ENCODE measurements at places on chromosomes 1 and 21.
A peak's percentile ranks its signal among the peaks of the same experiment; 100 is the strongest.

- H3K4me1 ChIP-seq = peaks cover 15% of the 10 kb centered on the region
- no peak for DNase-seq
- H3K27ac ChIP-seq = no peak overlapping the region
- no peak overlapping the region for H3K4me3 ChIP-seq
- H3K36me3 ChIP-seq = no peaks in the 10 kb centered on the region
- H3K27me3 ChIP-seq = peaks cover 8% of the 10 kb centered on the region
Measured at GRCh38 chr1:3355894-3356826, 98.3 kb upstream of the ARHGEF16 start.

- no peak overlapping the region for H3K27ac ChIP-seq
- no peak overlapping the region for H3K4me3 ChIP-seq
- H3K4me1 ChIP-seq = no peaks in the 10 kb centered on the region
- DNase-seq = no peak
- H3K27me3 ChIP-seq = no peaks in the 10 kb centered on the region
Measured at GRCh38 chr1:50476800-50477199, 53.6 kb upstream of the DMRTA2 start.

- no peaks in the 10 kb centered on the region for H3K36me3 ChIP-seq
- H3K27me3 ChIP-seq = peaks cover 2% of the 10 kb centered on the region
- no peaks in the 10 kb centered on the region for H3K4me1 ChIP-seq
- H3K27ac ChIP-seq = no peak overlapping the region
- DNase-seq = no peak
Measured at GRCh38 chr1:31476891-31477846, 64.2 kb downstream of the SERINC2 start.

DNA sequence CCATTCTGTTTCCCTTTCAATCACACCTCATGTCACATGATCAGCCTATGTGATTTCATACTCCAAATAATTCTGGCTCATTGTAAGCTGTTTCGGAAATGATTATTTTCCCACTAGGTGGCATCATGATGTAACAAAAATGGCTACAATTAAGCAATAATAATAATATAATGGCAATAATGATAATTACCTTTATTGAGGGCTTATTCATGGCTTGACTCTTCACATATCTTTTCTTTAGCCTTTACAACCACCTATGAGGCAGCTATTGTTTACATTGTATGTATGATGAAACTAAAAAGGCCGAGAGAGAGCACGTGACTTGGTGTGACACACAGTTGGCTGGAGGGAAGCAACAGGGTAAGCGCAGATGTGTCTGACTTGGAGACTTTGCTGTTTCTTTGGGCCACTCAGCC is 12.5 kb upstream of the KPRP start:
- no peaks in the 10 kb centered on the region for H3K36me3 ChIP-seq
- H3K27ac ChIP-seq = no peak overlapping the region
- DNase-seq = peak; percentile 24
- no peaks in the 10 kb centered on the region for H3K4me1 ChIP-seq
- no peaks in the 10 kb centered on the region for H3K27me3 ChIP-seq
- no peak overlapping the region for H3K4me3 ChIP-seq

DNA sequence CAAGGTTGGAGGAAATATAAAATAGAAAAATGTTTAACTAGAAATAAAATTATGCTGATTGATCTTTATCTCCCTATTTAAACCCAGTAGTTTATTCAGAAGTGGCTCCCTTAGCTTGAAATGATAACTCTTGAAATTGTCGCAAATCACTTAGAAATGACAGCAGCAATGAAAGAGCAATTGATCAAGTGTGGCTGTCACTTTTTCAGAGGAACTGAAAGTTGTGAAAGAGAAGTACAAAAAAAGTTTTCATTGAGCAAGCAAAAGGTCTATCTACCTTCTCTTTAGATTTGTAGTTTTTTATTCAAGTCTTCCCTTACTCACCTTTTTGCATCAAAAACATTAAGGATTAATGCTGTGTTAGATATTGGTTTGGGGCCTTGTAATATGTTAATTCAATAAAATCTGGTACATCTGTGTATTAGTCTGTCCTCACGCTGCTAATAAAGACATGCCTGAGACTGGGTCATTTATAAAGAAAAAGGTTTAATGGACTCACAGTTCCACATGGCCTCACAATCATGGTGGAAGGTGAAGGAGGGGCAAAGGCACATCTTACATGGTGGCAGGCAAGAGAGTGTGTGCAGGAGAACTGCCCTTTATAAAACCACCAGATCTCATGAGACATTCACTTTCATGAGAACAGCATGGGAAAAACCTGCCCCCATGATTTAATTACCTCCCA is 48.3 kb downstream of the LRRC8C start:
- DNase-seq = no peak
- H3K36me3 ChIP-seq = no peaks in the 10 kb centered on the region
- no peaks in the 10 kb centered on the region for H3K27me3 ChIP-seq
- no peaks in the 10 kb centered on the region for H3K4me1 ChIP-seq

- H3K36me3 ChIP-seq = peaks cover 2% of the 10 kb centered on the region
- no peaks in the 10 kb centered on the region for H3K4me1 ChIP-seq
- no peak for DNase-seq
- no peak overlapping the region for H3K27ac ChIP-seq
- no peak overlapping the region for H3K4me3 ChIP-seq
Measured at GRCh38 chr1:162717548-162718184, 72.8 kb upstream of the HSD17B7 start.

DNA sequence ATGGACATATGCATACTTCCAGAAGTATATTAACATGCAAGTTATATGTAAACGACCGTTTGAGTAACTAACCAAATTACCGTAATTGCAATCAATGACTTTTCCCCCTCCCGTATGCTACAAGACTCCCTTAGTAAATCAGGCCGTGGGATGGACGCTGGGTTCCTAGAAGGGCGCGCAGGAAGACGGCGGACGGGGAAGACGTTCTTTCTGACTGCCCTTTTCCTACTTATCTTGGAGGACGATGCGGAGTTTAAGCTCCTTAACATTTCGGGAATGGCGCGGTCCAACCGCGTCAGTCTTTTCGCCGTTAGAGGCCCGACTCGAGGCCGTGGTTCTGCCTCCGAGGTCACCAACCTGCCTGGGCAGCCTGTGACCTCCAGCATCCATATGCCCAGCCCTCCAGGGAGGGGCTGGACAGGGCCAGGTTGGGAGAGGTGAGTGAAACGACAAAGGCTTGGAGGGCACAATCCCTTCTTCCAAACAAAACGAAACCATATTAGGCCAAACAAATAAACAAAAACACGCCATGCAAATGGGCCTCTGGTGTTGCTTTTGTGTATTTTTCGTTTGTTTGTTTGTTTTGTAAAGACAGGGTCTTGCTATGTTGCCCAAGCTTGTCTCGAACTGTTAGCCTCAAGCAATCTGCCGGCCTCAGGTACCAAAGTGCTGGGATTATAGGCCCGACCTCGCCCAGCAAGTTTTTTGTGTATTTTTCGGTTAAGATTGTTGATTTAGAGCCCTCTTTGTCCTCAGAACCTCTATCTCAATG is 873 bp upstream of the PI4KB start:
- peak overlapping the region; percentile 92 for H3K4me3 ChIP-seq
- peaks cover 29% of the 10 kb centered on the region for H3K4me1 ChIP-seq
- peaks cover 7% of the 10 kb centered on the region for H3K36me3 ChIP-seq
- DNase-seq = no peak

DNA sequence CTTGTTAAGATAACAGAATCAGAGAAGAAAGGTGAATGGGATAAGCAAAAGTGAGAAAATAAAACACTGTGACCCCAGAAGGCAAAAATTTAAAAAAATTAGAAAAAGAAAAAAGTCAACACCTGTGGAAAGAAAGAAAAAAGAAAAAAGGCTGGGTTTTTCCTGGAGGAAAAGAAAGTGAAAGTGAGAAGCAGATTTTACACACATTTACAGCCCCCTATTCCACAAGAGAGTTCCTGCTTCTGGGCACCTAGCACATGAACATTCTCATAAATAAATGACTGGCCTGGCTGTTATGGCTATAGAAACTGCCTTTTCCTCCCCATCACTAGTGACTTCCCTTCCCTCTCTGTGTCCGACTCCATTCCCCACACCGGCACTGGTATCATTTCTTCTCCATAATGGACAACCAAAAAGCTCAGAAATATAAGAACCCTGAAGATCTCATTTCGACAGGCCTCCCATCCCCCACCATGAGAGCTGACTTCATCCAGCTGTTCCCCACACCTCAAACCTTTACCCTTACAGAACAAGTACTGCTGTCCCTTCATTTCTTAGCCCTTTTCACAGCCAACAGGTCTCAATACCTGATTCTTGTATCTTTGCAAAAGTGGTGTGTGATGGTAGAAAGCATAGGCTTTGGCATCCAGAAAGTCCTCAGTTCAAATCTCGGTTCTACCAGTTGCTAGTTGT is 12.6 kb downstream of the MTF1 start:
- peaks cover 5% of the 10 kb centered on the region for H3K36me3 ChIP-seq
- H3K4me1 ChIP-seq = no peaks in the 10 kb centered on the region
- no peak overlapping the region for H3K4me3 ChIP-seq

- no peaks in the 10 kb centered on the region for H3K4me1 ChIP-seq
- H3K36me3 ChIP-seq = no peaks in the 10 kb centered on the region
- H3K27me3 ChIP-seq = peaks cover 5% of the 10 kb centered on the region
- no peak for DNase-seq
- H3K27ac ChIP-seq = no peak overlapping the region
Measured at GRCh38 chr1:176552217-176552991, 89.4 kb downstream of the PAPPA2 start.

- H3K4me3 ChIP-seq = no peak overlapping the region
- H3K4me1 ChIP-seq = no peaks in the 10 kb centered on the region
- H3K27ac ChIP-seq = no peak overlapping the region
- no peaks in the 10 kb centered on the region for H3K27me3 ChIP-seq
- no peak for DNase-seq
Measured at GRCh38 chr21:45739218-45740087, 95.9 kb downstream of the PCBP3 start.

- no peaks in the 10 kb centered on the region for H3K27me3 ChIP-seq
- H3K4me1 ChIP-seq = no peaks in the 10 kb centered on the region
- H3K36me3 ChIP-seq = no peaks in the 10 kb centered on the region
- H3K27ac ChIP-seq = no peak overlapping the region
- DNase-seq = peak; percentile 8
- H3K4me3 ChIP-seq = no peak overlapping the region
Measured at GRCh38 chr1:210072129-210072528, 134.1 kb downstream of the SYT14 start.

All from astrocyte (in vitro differentiated cells and primary cell).